Fibroblast of lung (primary cell): ENCODE measurements at places on chromosomes 5 and 9.

GRCh38 chr5:29307478-29307877 lies 1886.0 kb upstream of the CDH6 start:
- no peak for DNase-seq

- no peak for DNase-seq
Measured at GRCh38 chr9:133989625-133990365, 2.3 kb downstream of the VAV2 start.

DNA sequence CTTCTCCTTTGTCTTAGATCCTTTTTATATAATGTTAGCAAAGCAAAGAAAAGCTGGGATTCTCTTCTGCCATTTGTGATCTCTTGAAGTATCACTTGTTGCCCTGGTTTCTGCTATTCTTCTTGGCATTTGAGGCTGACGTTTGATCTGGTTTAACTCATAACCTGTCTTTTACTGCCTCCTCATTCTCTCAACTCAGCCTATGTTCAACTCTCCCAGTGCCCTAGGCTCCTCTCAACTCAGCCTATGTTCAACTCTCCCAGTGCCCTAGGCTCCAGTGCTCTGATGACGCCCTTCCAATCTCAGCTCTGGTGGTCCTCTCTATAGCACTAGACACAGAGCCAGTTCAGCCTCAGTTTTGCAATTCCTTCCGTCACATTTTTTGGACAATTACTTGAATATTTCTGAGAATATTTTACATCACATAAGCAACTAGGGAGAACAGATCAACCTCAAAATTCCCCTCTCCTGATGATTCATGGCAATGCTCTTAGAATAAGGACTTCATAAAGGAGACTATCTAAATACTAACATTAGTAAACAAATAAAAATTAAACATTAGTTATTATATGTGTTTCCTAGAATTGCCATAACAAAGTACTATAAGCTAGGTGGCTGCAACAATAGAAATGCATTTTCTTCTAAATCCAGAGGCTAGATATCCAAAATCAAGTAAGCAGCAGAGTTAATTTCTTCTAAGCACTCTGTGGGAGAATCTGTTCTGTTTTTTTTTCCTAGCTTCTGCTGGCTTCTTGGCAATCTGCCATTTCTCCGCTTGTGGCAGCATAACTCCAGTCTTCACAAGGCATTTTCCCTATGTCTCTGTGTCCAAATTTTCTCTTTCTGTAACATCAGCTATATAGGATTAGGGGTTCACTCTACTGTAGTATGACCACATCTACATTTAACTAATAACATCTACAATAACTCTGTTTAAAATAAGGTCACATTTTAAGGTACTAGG lies 662.1 kb upstream of the FTMT start:
- peak; percentile 59 for DNase-seq

DNA sequence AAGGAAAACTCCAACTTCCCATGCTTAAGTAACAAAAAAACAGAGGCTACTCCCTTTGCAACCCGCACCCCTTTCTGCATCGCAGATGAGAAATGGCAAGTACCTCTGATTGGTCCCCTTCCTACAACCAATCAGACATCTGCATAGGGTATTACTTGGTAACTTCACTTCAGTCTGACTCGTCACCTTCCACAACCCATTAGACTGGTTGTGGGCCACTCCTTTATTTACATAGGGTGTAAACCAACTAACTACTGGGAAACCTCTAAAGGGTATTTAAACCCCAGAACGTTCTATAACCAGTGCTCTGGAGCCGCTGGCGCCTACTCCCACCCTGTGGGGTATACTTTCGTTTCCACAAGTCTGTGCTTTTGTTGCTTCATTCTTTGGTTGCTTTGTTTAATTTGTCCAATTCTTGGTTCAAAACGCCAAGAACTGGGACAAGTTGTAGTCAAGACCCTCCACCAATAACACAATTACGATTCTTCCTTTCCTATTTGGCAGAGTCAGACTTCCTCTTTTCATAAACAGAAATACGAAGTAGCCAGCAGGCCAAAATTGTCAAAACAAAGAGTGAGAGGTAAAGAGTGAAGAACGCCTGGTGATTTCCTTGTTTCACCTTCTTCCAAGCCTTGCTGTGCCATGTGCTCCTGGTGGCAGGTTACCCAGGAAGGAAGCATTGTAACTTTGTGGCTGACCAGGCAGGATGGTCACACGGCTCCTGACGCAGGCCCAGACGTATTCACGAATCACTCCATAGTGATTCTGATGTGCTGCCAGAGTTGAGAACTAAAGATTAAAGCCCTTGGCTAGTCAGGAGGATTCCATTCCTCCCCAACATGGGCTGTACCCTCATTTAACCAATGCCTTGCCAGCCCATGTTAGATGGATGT lies 477.4 kb downstream of the ARHGEF28 start:
- DNase-seq, result peak; percentile 22

DNA sequence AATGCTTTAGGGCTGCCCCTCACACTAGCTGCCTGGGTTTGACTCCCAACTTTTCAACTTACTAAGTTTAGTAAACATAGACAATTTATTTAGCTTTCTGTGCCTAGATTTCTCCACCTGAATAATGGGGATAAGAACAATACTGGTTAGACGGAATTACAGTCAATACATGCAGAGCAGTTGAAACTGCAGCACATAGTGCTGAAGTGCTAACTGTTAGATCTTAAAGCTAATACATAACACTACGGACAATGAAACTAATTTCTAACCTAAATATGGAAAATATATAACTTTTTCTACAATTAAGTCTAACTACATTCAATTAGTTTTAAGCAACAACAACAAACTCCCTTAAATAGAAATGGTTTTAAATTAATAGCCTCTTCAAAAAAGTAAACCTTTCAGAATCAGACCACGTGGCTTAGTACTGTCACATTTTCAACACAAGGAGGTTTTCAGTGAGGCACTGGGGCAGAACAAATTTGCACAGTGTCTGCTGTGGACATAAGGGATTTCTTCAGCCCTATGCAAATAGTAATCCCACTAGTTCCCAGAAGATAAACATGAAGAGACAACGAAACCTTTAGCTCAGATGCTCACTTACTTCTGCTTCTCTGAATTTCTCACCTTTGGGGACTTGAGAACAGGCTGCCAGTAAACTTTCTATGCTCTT lies 293.4 kb downstream of the EDIL3 start:
- no peak for DNase-seq

DNA sequence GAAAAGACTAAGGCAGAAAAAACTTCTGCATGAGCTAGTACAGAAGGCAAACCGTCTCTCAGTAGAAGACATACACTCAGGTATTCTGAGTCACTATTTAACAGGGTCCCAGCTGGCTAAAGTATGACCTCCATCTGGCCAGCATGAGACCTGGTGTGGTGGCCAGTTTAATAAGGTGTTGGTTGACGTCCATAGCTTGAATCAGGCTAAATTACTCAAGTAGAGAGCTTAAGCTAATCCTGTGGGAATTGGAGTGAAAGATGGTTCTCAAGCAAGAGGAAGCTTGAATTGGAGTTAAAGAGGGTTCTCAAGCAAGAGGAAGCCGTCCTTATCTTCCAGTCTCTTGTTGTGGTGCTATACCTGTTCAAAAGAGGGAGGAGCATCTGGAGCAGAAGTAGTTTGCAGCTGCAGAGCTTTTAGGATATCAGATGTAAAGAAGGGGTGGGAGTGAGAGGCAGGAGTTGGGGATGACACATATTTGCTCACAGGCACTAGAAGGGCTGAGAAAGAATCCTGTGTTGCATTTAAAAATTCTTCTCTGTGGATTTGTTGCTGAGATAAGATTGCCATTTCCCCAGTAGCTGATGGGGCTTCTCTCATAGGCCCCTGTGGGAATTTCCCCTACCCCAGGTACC lies 136.1 kb upstream of the RUSC2 start:
- DNase-seq, result no peak

DNA sequence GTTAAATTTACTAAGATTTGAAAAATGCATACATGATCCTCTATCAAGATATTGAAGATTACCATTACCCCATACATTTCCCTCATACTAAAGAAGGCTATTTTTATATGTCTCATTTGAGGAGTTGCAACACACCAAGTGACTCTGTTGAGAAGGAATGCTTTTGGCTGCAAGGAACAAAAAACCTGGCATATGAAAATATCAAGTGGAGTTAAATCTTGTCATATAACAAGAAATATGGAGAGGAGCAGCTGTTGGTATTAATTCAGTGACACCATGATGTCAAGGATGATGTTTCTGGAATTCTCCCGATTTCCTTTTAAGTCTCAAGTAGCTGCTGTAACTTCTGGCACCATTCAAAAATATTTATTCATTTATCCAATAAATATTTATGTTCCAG lies 193.8 kb downstream of the CSNK1G3 start:
- DNase-seq, result peak; percentile 75

- DNase-seq, result no peak
Measured at GRCh38 chr5:58048185-58048925, 411.5 kb downstream of the PLK2 start.

GRCh38 chr5:62354028-62354874 lies 48.2 kb downstream of the KIF2A start:
- peak; percentile 50 for DNase-seq

DNA sequence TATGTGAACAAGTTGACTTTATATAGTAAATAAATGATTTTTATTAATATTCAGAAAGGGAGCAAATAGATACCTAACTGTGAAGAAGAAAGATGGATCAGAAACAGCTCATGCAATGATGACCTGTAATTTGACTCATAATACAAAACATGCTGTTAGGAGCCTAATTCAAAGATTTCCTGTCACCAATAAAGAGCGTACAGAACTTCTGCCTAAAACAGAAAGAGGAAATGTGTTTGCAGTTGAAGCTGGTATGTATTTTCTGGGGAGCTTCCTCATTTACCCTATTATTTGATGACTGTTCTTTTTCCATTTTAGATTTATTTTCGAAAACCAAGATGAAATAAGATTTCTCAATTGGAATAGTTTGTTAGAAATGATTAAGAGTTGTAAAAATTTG lies 11.4 kb downstream of the YTHDC2 start:
- no peak for DNase-seq

GRCh38 chr9:121840838-121841760 lies 189.7 kb downstream of the DAB2IP start:
- no peak for DNase-seq

GRCh38 chr5:178385496-178385890 lies 152.9 kb upstream of the PHYKPL start:
- no peak for DNase-seq

- no peak for DNase-seq
Measured at GRCh38 chr5:68381060-68381459, 165.5 kb downstream of the PIK3R1 start.

GRCh38 chr5:19866090-19866450 lies 121.9 kb downstream of the CDH18 start:
- no peak for DNase-seq

GRCh38 chr5:423233-423565 lies 19.8 kb upstream of the EXOC3 start:
- DNase-seq, result no peak

GRCh38 chr5:160923936-160924710 lies 72.1 kb upstream of the ATP10B start:
- no peak for DNase-seq

- DNase-seq, result peak; percentile 54
Measured at GRCh38 chr9:112097712-112098688, 77.1 kb downstream of the SUSD1 start.

GRCh38 chr9:126781186-126782052 lies 23.4 kb upstream of the ZBTB43 start:
- DNase-seq, result peak; percentile 70

DNA sequence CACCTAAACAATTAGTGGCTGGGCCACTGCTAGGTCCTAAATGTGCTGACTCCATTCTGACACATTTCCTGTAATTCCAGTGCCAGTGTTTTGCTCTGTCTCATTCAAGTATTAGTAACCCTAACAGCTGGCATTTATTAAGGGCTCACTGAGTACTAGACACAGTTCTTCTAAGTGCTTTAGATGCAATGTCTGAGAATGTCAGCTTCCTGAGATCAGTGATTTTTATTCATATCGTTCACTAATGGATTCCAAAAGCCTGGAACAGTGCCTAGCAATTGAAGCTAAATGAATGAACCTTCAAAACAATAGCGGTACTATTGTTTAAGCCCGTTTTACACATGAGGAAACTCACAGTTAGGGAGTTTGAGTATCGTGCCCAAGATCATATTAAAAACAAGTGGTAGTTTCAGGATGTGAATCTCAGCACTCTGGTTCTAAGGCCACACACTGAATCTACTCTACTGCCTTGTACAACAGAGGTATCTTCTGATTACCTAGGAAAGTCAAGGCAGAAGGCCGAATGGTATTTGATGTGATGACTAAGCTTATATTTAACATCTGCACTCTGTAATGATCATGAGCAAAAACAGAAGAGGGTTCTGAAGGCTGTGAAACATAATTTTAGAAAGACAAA lies 304.0 kb downstream of the PJA2 start:
- peak; percentile 86 for DNase-seq

GRCh38 chr9:99185934-99186333 lies 35.8 kb downstream of the ALG2 start:
- no peak for DNase-seq

GRCh38 chr5:151196556-151197290 lies 27.2 kb downstream of the CCDC69 start:
- DNase-seq, result no peak

GRCh38 chr9:129834489-129835127 lies 467 bp downstream of the C9orf78 start:
- no peak for DNase-seq

- no peak for DNase-seq
Measured at GRCh38 chr5:131252824-131253171, 11.1 kb upstream of the CDC42SE2 start.

DNA sequence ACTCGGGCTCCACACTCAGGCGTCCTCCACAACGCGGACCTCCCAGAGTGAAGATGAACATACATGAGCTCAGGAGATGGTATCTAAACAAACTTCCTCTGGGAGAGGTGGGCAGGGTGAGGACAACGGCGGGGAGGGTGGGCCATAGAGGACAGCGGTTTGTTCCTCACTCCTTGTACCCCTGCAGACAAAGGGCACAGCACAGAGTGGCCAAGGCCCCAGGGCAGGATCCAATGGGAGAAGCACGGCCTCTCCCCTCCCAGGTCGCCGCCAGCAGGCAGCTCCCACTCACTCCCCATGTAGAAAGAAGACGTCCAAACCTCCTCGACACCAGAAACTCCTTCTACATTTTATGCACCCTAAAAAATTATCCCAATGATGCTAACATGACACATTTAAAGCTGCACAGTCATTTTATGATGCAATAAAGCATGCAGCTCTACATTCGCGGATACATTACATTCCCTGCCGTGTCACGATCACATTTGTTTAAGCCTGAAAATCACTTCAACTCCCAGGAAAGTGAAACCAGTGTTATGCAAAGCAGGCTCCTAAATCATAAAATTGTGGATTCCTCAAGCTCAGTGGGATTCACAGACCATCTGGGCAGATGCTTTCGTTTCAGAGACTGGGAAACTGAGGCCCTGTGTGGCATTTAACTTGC lies 87.5 kb upstream of the SARDH start:
- DNase-seq, result no peak

DNA sequence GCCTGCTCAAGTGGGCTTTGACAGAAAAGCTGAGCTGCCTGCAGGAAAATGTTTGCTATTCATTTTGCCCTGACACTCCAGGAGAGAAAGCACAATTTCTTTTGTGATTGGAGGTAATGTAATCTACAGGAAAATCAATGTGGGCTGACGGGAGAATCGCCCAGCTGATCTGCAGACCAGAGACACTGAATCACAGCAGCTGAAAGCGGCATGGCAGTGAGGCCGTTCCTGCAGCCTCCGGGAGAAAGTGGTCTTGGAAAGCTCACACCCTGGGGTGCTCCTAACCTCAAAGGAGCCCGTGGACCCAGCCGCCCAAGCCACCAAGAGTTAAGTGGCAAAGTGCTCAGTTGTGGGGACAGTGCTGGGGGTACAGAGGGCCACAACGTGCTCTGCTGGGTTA lies 593.6 kb downstream of the BNC2 start:
- no peak for DNase-seq
